ENCODE measurements at places on chromosomes 12 and 14. TPM values are rescaled to one million over a fixed set of nuclear protein-coding genes. Genes with fewer than 3 reads are reported as not detected.

- peak; percentile 73 for DNase-seq
These were observed 74.3 kb upstream of the CPM start for GRCh38 chr12:69007101-69007854.

GRCh38 chr14:63039866-63040265, 5.4 kb downstream of the KCNH5 start:
- DNase-seq, result peak; percentile 68

GRCh38 chr14:56543436-56543835, 36.2 kb upstream of the TMEM260 start:
- no peak for DNase-seq

- DNase-seq, result no peak
These were observed 2.1 kb downstream of the SLC8B1 start for GRCh38 chr12:113332688-113333417.

GRCh38 chr12:96522690-96523089, 33.3 kb downstream of the CFAP54 start:
- DNase-seq, result no peak

DNA sequence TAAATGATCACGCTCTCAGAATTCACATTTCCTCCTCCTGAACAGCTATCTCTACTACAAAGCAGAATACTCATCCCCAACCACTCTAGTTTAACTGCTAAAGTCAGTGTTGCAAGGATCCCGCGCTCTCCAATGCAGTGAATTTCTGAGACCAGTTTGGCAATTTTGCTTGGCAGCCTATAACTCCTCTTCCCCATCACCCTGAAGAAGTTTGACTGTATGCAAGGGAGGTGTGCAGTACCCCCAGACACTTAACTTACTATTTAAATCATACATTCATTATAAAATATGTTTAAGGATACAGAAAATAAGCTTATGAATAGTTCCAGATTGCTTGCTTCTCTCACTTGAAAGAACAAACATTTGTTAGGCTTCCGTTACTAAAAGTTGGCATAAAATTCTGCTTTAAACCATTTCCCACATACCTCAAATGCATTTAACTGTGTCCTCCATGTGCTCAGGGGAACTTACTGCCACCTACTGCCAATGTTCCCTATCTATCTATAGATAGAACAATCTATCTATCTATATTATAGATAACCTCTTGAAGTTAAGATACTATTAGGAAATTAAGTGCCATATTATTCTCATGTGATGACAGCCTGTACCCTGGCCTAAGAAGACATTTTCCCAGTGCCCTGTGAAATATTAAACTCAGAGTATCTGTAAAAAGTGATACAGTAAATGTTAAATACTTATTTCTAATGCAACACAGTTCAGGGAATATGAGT, 2.4 kb downstream of the LGR5 start:
- DNase-seq, result no peak

- no peak for DNase-seq
These were observed 2.6 kb upstream of the ATN1 start for GRCh38 chr12:6925239-6925539.

DNA sequence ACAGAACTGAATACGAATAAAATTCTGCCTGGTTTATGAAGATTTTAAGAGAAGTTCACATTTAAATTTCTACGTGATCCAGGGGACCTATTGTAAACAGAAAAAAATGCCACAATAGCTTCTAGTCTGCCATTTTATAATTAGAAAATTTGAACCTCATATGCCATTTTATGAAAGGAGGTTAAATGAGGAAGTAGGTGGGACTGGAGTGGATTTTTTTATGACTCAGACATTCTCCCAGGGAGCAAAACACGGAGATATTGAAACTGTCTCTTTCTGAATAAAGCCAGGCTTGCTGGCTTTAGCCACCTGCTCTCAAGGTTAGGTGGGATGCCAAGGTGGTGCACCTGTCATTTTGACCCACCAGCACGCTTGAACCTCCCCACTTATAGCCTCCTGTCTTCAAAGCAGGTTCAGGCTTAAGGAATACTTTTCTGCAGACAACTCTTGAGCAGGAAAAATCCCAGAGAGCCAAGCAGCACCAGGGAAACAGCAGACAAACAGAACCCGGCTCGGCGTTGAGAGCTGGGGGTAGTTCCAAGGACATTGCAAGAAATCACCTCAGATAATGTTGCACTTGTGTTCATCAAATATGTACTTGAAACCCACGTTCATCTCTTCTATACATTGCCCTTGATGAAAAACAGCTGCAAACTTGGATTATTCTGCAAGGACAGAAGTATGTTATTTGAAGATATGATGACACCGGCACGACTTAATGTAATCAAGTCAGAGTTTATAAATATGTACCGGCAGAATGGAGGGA, 203.7 kb downstream of the PPM1H start:
- DNase-seq, result no peak

GRCh38 chr12:19657732-19658130, 218.4 kb downstream of the AEBP2 start:
- DNase-seq, result no peak

GRCh38 chr12:92503029-92503931, 199.5 kb upstream of the PLEKHG7 start:
- peak; percentile 13 for DNase-seq

GRCh38 chr14:67140556-67140955, 48.7 kb upstream of the GARIN2 start:
- no peak for DNase-seq

- DNase-seq, result peak; percentile 63
These were observed 65.8 kb upstream of the SLC8A3 start for GRCh38 chr14:70254476-70254961.

GRCh38 chr14:83826838-83827237, 1703.1 kb upstream of the FLRT2 start:
- DNase-seq, result peak; percentile 38

DNA sequence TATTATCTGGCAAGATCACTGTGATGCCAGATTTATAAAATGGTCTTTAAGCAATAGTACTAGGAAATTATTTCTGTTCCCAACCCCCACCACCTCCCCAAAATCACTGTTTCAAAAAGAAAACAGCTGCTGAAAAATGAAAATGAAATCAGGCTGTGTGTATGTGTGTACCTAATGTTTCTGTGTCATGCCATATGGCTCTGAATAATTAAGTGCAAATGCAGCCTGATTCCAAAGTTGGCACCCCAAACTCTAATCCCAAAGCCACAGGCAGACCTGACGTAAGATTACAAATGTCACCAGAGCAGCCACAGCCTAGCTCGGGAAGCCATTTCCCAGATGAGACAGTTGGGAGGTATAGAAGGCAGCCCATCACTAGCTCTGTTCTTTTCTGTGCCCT, 175.5 kb downstream of the MED13L start:
- DNase-seq, result no peak

- DNase-seq, result no peak
These were observed 23.6 kb downstream of the MED6 start for GRCh38 chr14:70576891-70577290.

- DNase-seq, result peak; percentile 21
These were observed 1.6 kb downstream of the KLHL28 start for GRCh38 chr14:44960146-44960545.

GRCh38 chr12:125205386-125205785, 140.2 kb downstream of the AACS start:
- DNase-seq, result no peak

DNA sequence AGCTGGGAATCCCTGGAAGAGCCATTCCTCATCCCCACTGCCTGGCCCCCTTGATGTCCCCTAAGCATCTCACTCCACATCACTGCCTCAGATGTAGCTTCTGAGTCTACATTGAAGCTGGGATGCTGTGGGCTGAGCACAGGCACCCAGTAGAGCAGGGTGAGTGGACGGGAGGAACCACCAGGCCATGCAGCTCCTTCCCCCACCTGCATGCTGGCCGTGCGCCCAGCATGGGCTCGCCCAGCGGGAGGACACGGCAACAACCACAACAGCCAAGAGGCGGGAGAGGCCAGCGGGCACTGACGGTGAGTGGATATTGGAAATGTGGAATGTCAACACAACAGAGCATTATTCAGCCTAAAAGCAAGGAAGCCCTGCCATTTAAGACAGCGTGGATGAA, 310.9 kb downstream of the ADGRD1 start:
- DNase-seq, result no peak

- no peak for DNase-seq
These were observed 25.6 kb downstream of the MNAT1 start for GRCh38 chr14:60760209-60760608.

The KLRC2 gene
- total RNA-seq, result not detected

The FOXM1 gene
- 9.9 TPM for total RNA-seq

The MIP gene
- not detected for total RNA-seq

The SLCO1B1 gene
- not detected for total RNA-seq

The PSEN1 gene
- total RNA-seq, result 31.7 TPM

The RAB2B gene
- 28.5 TPM for total RNA-seq

The PYGL gene
- 59.0 TPM for total RNA-seq

The PRR4 gene
- 8.8 TPM for total RNA-seq

The MGP gene
- total RNA-seq, result not detected

The ACOT6 gene
- total RNA-seq, result 0.45 TPM
